ENCODE measurements at places on chromosomes 7 and 10.

GRCh38 chr7:81527651-81528050, 242.2 kb downstream of the HGF start:
- DNase-seq = no peak

DNA sequence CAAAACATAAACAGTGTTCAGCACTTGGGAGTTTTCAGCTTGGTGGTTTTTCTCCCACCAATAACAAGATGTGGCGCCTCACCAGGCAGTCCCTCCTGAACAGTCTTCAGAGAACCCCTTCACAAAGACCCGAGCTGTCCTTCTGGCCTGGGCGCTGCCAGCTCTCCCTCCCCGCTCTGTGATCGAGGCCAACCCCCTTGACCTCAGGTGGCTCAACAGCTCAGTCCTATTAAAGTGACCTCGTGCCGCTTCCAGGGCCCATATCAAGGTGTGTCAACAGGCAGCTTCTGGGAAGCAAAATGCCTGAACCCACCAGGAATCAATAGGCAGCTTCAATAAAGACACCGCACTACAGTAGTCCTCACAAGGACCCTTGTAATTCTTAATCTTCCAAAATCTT, 63.3 kb downstream of the CHST15 start:
- no peak for DNase-seq

- DNase-seq = no peak
These were observed 653.7 kb upstream of the SEMA3D start for GRCh38 chr7:85840554-85840953.

- DNase-seq = no peak
These were observed 11.5 kb downstream of the EBF3 start for GRCh38 chr10:129952378-129953118.

DNA sequence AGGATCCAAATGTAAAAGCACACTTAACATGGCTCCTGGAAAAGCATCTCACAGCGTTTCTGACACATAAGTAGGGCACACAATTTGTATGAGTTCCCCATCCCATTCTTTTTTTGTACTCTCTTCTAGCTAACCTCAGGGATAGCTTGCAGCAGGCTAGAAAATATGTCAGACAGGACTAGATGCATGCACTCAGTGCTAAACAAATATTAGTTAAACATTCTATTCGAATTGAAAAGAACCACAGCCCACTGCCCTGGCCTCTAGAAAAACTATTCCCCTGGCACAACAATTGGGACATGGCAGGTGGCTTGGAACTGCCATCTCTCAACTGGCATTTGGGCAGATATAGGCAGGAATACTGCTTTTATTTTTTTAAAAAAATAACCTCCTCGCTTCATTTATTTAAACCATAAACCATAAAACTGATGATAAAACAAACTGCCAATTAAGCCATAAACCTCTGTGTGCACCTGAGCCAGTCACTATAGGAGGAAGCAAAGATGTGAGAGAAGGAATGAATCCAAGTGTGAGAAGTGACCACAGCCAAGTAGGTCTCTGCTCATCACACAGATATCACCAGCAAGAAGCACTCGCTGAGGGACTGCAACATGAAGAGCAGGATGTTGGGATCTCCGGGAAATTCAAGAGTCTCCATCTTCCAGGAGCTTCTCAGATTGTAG, 394.1 kb downstream of the NEBL start:
- DNase-seq = no peak

- DNase-seq = no peak
These were observed 34.5 kb upstream of the BPGM start for GRCh38 chr7:134612197-134612596.

DNA sequence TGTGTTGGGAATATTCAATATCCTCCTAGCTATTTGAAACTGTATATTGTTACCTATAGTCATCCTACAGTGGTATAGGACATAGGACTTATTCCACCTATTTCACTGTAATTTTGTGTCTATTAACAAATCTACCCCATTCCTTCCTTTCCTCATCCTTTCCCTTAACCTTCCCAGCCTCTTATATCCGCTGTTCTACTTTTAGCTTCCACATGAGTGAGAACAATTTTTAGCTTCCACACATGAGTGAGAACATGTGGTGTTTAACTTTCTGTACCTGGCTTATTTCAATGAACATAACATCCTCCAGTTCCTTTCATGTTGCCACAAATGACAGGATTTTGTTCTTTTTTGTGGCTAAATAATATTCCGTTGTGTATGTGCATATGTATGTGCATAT, 95.9 kb upstream of the FGL2 start:
- DNase-seq = no peak

DNA sequence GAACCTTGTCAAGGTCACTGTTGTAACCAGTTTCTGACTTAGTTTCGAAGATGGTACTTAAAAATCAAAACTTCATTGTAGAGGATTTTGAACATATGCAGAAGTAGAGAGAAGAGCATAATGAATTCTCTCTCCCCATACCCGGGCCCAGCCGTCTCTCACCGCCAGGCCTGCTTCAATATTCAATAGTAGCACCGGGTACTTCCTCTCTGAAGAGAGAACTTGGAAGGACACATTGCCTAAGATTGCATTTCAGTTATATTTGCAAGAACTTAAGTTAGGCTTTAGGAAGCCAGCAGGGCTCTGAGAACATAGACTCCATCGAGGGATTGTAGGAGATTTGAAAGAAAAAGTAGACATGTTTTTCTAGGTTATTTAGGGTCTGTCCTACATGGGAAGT, 19.1 kb downstream of the LMTK2 start:
- DNase-seq = no peak

DNA sequence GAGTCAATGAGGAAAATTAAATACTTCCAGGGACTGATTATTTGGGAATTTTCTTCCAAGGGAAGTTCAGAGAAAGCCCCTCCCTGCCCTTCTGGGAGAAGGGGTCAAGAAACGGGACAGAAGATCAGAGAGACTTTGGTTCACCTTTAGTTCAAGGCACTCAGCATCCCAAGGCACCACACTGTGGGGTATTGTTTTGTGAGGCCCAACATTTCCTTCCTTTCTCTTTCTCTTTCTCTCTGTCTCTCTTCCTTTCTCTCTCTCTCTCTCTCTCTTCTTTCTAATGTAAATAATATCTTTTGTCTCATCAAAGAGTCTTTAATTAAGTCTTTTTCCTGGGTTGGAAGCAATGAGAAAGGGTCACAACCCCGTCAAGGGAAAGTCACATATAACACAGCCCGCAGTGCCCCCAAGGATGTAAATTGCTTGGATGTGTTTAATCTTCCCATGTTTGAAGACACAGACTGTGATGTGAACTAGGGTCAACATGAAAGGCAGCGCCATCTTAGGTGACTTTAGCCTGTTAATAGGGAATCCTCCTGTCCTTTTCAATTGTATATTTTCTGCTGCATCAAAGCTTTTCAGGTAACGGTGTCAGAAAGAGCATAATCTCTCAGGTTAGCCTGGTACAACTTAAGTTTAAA, 983.3 kb upstream of the C7orf33 start:
- DNase-seq = no peak

DNA sequence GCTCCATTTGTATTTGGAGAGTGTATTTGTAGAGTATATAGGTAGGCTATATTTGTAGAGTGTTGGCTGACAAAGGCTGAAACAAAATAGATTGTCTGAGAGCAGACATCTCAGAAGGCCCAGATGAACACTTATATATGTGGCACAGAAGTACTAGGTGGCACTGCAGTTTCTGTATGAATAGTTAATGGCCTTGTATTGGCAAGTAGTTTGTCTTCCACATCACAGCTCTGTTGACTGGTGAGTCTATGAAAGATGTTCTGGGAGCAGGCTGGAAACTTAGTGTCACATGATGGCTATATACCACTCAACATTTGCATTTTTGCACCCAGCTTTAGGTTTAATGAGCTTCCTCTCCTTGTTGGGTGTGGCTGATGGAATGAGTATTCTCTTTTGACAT, 51.9 kb downstream of the CCNY start:
- no peak for DNase-seq

- DNase-seq = no peak
These were observed 50.4 kb downstream of the TCF7L2 start for GRCh38 chr10:113000442-113000841.

DNA sequence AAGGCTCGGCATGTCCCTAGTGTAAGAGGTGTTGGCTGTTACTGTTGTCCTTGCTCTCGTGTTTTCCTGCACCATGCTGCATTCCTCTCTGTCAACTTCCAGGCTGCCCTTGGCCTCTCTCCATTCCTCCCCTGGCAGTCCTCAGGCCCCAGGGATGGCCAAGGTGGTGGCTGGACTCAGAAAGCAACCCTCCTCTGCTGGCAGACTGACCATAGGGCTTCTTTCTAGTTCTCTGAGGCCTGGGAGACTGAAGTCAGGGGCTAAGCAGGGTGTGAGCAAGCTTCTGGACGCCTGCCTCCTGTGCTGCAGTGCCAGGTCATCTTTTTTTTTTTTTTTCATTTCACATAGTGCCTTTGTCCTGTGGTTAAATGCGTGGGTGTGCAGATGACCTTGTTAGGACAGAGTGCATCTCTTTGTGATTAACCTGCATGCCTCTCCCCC, 72.0 kb downstream of the GOLGA7B start:
- DNase-seq = no peak

- DNase-seq = no peak
These were observed 243.2 kb downstream of the SDK1 start for GRCh38 chr7:3544202-3544601.

- no peak for DNase-seq
These were observed 114.0 kb downstream of the PTPN20 start for GRCh38 chr10:47025253-47025539.

All from mammary epithelial cell (primary cell).